GM04503 (cell line): ENCODE measurements at places on chromosomes 4 and X.

GRCh38 chrX:12771445-12772069 lies 19.7 kb upstream of the PRPS2 start:
- DNase-seq: no peak

DNA sequence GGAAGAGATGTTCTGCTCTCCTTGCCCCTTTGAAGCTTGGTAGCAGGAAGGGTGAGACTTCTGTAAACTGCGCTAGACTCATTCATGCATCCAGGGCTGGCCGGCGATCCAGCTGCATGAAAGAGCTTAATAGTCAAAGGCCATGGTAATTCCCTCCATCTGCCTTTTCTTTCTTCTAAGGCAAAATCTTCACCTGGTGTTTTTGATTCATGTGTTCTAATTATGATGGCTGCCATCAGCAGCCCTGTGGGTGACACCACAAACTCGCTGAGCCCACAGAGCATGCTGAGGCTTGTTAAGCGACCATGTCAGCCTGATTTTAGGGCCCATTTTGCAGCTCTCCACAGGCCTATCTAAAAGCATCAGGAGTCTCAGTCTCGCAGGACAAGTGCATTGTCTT lies 450.1 kb upstream of the TENM3 start:
- no peak for DNase-seq

DNA sequence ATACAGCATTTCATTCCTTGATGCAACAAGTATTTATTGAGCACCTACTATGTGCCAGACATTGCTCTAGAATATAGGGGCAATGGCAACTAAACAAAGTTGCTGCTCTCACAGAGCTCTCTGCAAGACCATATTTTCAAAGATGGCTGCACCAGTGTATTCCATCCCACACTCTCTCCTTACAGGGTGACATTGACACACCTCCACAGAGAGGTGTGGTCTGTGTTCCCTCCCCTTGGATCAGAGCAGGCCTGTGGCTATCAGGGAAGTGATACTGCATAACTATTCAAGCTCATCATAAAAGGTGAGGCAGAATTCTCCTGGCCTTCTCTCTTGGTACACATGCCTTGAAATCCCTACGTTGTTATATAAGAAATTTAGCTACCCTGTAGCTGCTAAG lies 95.3 kb upstream of the SOD3 start:
- no peak for DNase-seq

DNA sequence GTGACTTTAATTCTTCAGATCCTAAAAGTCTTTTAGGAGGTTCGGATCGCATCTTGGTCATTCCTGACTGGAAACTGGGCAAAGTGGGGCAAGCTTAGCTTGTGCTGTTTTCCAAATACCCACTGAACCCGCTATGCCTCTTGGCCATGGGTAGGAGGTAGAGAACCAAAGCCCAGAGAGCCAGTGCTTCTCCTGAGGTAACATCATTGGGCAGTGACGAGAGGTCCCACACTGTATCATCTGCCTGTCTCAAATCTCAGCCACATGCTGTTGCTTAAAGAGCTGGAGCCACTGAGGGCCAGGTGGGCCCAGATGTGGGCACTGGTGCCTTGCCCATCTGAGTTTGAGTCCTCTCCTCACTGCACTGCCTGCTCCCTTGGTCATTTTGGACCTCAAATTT lies 68.2 kb downstream of the SLC2A9 start:
- DNase-seq: no peak

- no peak for DNase-seq
Measured at GRCh38 chr4:54395013-54395527, 166.0 kb downstream of the PDGFRA start.

DNA sequence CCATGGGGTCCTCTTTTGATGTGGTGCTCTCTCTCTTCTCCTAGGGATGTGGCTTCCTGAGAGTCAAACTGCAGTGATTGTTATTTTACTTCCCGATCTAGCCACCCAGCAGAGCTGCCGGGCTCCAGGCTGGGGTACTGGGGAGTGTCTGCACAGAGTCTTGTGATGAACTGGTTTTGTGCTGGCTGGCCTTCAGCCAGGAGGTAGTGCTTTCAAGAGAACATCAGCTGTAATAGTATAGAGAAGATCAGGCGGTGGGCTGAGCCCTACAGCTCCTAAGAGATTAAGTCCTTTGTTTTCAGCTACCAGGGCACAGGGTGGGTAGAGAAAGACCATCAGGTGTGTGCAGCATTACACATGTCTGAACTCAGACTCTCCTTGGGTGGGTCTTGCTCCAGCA lies 59.0 kb upstream of the AGTR2 start:
- no peak for DNase-seq

DNA sequence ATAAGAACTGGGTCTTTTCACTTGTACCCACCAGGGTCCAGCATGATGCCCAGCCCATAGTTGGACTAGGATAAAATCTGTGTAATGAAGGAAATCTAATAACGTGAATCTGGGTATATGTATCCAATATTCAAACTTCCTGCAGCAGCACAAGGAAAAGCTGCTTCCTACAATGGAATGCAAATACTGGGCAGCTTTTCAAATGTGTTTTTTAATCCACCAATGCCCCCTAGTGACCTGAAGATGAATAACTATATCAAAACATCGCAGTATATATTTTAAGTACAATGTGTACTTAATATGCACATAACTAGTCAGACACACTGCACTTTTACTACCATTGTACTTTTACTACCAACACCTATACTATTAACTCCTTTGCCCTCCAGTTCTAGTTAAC lies 5.3 kb downstream of the APOO start:
- no peak for DNase-seq

- DNase-seq: no peak
Measured at GRCh38 chr4:188612659-188613058, 473.4 kb downstream of the TRIML1 start.
